Spleen (tissue), 13 donors: ENCODE measurements at places on chromosomes 6 and 20. TPM values are rescaled to one million over a fixed set of nuclear protein-coding genes. Genes with fewer than 3 reads are reported as not detected.

The SLC25A27 gene
- 4.3 TPM for polyA plus RNA-seq

The PPP1R14C gene
- 0.13 TPM for polyA plus RNA-seq

The PACSIN1 gene
- 0.86 TPM for polyA plus RNA-seq

The HSPA1L gene
- 0.93 TPM for polyA plus RNA-seq

The EFCAB8 gene
- 0.12 TPM for polyA plus RNA-seq

The ENPP1 gene
- polyA plus RNA-seq, result 0.46 TPM

The FOXQ1 gene
- 0.13 TPM for polyA plus RNA-seq

The PDE7B gene
- polyA plus RNA-seq, result 0.85 TPM
